ENCODE measurements at places on chromosomes 6 and 20.
A peak's percentile ranks its signal among the peaks of the same experiment; 100 is the strongest.

DNA sequence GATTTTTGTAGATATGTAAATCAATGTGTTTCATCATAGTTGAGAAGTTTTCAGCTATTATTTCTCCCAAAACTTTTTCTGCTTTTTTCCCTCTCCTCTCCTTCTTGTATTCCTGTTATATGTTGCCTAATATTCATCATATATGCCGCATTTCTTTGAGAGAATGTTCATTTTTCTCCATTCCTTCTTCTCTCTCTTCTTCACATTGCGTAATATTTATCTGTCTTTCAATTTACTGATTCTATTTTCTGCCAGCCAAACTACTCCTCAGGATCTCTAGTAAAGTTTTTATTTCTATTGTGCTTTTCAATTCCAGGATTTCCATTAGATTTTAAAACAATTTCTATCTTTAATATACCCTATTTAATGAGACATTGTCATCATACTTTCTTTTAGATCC, 896.8 kb downstream of the EPHA7 start:
- no peak for DNase-seq

- no peak for DNase-seq
Measured at GRCh38 chr6:49636713-49637349, at the start of gene RHAG. Gene RHAG, minus strand, starts transcription at chr6:49636839. Its CDS starts 27 bp downstream, at chr6:49636812.

DNA sequence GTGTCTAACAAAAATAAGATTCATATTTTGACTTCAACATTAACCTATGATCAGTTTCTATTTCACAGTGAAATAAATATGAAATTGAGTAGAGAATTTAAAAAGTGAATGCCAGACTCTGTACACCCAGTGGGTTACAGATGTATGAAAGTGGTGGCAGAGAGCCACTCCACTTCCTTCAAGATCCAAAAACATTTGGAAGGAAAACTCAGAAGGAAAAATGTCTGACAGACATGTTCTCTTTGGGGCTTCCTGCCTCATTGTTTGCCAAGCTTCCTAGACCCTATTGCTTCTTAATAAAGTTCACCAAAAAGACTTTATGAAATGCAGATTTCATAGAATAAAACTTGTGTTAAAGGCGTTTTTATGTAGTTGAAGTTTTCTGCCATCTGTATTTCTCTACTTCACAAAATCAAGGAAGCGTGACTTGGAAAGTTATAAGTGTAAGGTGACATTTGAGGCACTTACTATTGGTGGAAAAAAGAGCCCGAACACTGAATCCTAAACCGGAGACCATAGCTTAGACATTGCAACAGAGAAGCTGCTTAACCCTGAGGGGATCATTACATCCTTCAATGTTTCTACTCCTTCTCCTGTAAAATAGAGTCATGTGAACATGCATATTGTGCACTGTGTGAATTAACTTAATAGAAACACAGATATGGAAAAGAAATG, 12.8 kb downstream of the HMGCLL1 start:
- DNase-seq: no peak

DNA sequence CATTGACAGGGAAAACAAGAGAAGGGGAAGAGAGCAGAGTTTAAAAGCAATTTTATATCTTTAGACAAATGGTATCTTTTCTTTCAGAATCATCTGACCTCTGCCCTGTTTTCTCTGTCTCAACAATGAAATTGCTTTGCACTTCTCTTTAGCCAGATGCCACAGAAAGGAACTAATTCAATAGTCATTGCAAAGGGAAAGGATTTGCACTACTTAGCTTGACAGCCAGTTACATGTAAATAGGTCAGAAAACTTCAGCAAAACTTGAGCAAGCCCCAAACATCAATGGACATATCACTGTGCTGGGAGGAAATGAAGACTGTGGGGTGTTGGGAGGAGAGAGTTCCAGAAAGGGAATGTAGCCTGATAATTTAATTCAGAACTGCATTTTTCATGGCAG, 181.3 kb upstream of the FAM83B start:
- no peak for DNase-seq

- DNase-seq: peak; percentile 52
Measured at GRCh38 chr20:9981829-9982228, 53.0 kb upstream of the ANKEF1 start.

- peak; percentile 80 for DNase-seq
Measured at GRCh38 chr6:32118782-32119628, 9.0 kb downstream of the ATF6B start.

DNA sequence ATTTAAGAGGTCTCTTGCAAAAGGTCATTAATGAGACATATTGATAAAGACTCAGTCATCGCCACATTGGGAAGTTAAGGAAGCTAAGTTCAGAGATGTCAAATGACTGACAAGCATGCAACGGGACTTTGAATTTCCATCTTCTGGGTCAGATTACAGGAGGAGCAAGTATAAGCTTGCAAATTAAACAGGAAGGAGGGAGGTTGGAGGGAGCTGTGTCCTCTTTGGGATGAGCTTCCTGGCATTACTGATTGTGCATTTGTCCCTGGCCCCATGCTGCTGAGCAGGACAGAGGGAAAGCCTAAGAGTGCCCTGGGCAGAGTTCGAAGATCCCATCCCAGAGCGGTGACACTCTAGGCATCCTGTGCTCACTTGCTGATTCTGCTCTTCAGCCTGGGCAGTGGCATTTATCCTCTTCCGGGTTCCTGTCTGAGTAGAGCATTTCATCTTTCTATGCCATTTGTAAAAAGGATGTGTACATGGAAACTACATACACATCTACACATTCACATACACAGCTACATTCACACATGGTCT, 40.5 kb downstream of the SLC22A1 start:
- no peak for DNase-seq

DNA sequence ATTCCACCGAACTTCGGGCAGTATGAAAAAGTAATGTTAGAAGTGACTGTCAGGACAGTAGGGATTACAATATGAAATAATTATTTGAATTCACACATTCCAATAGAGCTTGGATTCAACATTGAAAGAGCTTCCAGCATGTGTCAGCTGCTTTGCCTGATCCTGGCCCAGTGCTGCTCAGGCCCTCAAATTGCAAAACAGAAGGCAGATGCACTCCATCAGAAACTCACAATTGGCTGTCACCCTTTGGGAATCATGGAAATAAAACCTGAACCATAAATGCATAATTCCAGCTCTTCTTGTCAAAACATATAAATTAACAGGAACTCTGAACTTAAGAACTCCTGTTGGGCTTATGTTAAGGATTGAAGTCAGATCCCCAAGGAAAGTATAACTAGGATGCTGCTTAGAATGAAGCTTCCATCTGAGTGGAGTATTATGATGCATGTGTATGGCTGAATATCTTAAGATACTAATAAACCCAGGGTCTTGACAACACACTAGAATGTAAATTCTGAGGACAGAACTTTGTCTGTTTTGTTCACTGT, 1.8 kb upstream of the NDUFAF4 start:
- no peak for DNase-seq

DNA sequence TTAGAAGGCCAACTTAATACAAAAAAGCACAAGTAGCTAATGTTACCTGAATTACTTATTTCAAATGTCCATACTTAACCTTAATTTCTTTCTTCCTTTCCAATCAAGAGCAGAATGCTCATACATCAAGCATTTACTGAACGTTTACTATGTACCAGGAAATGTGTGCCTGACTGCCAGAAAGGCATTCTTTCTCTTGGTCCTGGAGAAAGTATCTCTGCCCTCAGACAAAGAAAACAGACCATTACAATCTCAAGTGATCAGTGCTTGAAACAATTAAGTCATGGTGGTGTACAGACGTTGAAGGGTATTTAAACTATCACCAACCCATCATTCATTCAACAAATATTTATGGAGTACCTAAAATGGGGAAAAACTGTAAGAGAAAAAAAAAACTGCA, 26.4 kb downstream of the CSNK2A1 start:
- no peak for DNase-seq

- peak; percentile 47 for DNase-seq
Measured at GRCh38 chr6:90413867-90414266, 117.2 kb upstream of the BACH2 start.

DNA sequence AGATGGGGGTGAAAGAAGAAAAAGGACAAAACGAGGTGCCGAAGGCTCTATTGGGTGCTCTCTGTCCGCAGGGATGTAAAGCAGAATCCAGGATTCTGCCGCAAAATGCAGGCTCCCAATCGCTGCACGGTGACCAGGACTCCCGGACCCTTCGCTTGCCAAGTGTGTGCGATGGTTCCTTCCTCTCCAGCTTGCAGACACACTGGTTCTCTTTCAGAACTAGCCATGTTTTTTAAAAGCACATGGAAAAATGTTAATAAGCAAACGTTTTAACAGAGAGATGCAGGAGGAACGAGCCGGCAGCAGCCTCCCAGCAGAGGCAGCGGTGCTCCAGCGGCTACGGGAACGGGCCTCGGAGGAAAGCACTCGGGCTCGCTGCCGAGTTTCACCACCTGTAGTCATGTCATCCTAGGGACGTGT, 59.6 kb downstream of the ZNF831 start:
- no peak for DNase-seq

DNA sequence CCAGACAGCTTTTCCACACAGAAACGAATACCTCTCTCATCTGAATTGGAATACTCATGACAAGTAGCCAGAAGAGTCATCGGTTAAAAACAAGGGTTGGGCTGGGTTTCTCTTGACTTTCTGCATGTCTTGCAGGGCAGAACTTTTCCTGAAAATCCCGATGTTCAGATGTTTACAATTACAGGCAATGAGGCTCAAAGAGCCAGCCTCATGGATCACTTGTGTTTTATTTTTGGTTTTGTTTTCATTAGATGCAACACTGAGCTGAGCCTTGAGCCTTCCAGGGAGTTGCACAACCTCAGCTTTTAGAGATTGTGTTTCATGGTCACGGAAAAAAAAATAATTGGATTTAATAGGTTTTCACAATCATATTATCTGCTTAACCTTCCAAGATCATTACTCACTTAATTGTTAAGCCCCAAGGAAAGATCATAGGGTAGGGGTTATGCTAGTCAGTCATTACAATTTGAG, 288.1 kb upstream of the PRDM1 start:
- peak; percentile 15 for DNase-seq

GRCh38 chr6:76124018-76124417, 51.6 kb upstream of the IMPG1 start:
- no peak for DNase-seq

GRCh38 chr6:7912736-7913517, 2.3 kb upstream of the TXNDC5 start:
- no peak for DNase-seq

DNA sequence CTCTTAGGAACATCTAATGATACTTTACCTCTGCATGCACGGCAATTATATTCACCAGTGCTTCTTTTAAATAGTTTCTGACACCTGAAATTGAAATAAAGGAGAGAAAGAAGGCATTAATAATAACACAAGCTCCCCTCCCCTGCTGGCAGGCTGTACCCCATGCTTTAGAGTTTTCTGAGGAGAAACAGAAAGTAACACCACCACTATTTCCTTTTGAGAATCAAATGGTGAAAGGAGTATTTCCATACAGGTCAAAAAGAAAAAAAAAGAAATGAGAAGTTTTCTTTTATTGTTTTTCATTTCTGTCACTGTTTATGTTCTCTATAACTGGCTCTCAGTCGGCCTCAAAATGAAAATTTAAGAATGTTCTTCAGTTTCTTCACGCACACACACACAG, 108.1 kb downstream of the IRF4 start:
- no peak for DNase-seq

- DNase-seq: peak; percentile 49
Measured at GRCh38 chr20:2151858-2152281, 50.2 kb downstream of the STK35 start.

DNA sequence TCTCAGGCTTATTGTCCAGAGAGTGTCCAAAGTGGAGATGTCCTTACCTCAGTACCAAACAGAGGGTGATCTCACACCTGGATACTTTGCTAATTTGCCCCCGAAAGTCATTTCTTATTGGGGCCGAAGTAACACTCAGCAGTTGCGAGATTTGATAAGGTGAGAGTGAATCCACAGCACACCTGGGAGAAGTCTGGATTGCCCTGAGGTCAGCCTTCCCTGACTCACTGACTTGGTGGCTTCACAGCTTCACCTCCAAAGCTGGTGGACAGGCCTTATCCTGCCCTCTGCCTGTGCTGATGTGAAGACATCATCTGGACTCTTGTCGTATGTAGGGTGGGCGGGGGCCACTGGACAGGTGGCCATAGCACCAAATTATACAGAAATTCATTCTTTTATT, 101.9 kb upstream of the ARMC2 start:
- DNase-seq: no peak

DNA sequence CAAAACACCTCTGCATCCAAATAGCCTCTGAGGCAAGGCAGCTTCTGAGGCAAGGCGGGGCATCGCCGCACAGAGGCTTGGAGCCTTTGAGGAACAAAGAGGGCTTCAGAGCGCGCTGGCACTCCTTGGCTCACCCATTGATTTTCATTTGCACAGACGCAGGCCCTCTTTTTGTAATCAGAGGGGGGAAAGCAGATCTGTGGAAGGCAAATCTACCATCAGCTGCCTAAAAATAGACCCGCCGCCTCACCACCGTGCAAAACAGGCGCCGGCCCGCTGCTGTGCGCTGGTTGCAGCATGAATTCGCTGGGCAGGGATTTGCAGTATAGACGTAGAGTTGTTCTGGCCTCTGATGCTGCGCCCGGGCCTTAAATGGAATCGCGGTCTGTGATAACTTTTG, 69.9 kb upstream of the STMND1 start:
- no peak for DNase-seq

DNA sequence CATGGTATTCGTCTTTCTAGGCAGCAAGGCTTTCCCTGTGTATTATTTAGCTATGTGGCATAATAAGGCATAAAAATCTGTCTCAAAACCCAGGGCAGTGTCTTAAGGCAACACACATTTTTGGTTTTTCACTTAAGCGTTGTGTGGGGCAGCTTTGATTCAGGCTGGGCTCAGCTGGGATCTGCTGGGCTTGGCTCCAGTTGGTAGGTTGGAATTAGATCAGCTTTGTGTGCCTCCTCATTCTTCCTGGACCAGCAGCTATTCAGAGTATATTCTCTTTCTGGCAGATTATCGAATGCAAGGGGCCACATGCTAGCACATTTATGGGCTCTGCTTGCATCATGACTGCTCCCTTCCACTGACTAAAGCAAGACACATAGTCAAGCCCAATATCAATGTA, 487.9 kb downstream of the RFPL4B start:
- no peak for DNase-seq
